ENCODE measurements at places on chromosomes 7 and 10. TPM values are rescaled to one million over a fixed set of nuclear protein-coding genes. Genes with fewer than 3 reads are reported as not detected.

GRCh38 chr10:30894221-30894620, 137.4 kb downstream of the ZNF438 start:
- no peak for DNase-seq
- H3K27ac ChIP-seq, result no peak overlapping the region
- H3K27me3 ChIP-seq, result no peaks in the 10 kb centered on the region
- no peaks in the 10 kb centered on the region for H3K4me1 ChIP-seq
- H3K36me3 ChIP-seq, result no peaks in the 10 kb centered on the region

- no peaks in the 10 kb centered on the region for H3K27me3 ChIP-seq
- no peak overlapping the region for H3K4me3 ChIP-seq
- H3K27ac ChIP-seq, result peak overlapping the region; percentile 51
- no peak for DNase-seq
- peaks cover 21% of the 10 kb centered on the region for H3K4me1 ChIP-seq
Observed at GRCh38 chr7:45685619-45686240, 111.6 kb downstream of the ADCY1 start.

GRCh38 chr7:75756991-75757676, 14.9 kb downstream of the CCL26 start:
- no peak for DNase-seq
- no peaks in the 10 kb centered on the region for H3K27me3 ChIP-seq
- H3K36me3 ChIP-seq, result no peaks in the 10 kb centered on the region
- no peak overlapping the region for H3K4me3 ChIP-seq
- H3K4me1 ChIP-seq, result peaks cover under 1% of the 10 kb centered on the region
- no peak overlapping the region for H3K27ac ChIP-seq

GRCh38 chr10:34473174-34474008, 341.7 kb downstream of the PARD3 start:
- peaks cover 11% of the 10 kb centered on the region for H3K4me1 ChIP-seq
- no peak for DNase-seq
- H3K4me3 ChIP-seq, result no peak overlapping the region

DNA sequence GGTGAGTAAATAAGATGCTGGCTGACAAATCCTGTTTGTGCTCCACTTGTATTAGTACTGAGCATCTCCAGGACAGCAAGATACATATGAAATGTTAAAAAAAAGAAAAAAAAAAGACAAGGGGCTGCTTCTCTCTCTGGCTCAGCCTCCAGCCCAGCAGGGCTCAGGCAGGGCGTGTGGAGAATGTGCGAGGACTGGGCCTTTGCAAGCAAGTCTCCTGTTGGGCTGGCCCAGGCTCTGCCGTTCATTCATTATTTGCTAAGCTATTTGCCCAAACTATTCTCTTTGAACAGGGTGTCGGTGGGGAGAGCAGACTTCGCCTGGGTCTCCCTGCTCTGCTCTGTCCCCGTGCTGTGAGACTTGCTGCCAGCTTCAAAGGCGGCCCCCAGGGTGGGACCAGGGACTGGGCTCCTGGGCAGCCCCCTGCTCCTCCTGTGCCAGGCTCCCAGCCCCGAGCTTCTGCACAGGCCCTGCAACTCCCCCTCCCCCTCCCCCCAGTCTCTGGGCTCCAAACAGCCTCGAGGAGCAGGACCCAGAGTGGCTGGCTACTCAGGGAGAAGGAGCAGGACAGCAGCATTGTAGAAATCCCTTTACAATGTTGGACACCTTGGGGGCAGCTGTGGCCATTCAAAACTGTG, 25.6 kb upstream of the MGMT start:
- no peak for DNase-seq
- H3K36me3 ChIP-seq, result no peaks in the 10 kb centered on the region
- H3K4me3 ChIP-seq, result no peak overlapping the region
- H3K27me3 ChIP-seq, result no peaks in the 10 kb centered on the region
- H3K4me1 ChIP-seq, result peaks cover 11% of the 10 kb centered on the region

GRCh38 chr7:90425376-90425775, 22.1 kb downstream of the CLDN12 start:
- H3K27me3 ChIP-seq, result no peaks in the 10 kb centered on the region
- no peak overlapping the region for H3K4me3 ChIP-seq
- no peaks in the 10 kb centered on the region for H3K36me3 ChIP-seq

GRCh38 chr10:113937756-113938155, 83.3 kb downstream of the NHLRC2 start:
- DNase-seq, result no peak
- H3K27ac ChIP-seq, result no peak overlapping the region
- no peak overlapping the region for H3K4me3 ChIP-seq
- no peaks in the 10 kb centered on the region for H3K36me3 ChIP-seq
- no peaks in the 10 kb centered on the region for H3K4me1 ChIP-seq
- no peaks in the 10 kb centered on the region for H3K27me3 ChIP-seq

- H3K27me3 ChIP-seq, result no peaks in the 10 kb centered on the region
- H3K4me3 ChIP-seq, result no peak overlapping the region
- no peaks in the 10 kb centered on the region for H3K4me1 ChIP-seq
- no peaks in the 10 kb centered on the region for H3K36me3 ChIP-seq
Observed at GRCh38 chr10:32851301-32851700, 106.7 kb downstream of the ITGB1 start.

- peak overlapping the region; percentile 19 for H3K27ac ChIP-seq
- H3K4me3 ChIP-seq, result no peak overlapping the region
- H3K27me3 ChIP-seq, result peaks cover 6% of the 10 kb centered on the region
- DNase-seq, result peak; percentile 6
- H3K36me3 ChIP-seq, result no peaks in the 10 kb centered on the region
Observed at GRCh38 chr10:129939416-129940275, 24.4 kb downstream of the EBF3 start.

DNA sequence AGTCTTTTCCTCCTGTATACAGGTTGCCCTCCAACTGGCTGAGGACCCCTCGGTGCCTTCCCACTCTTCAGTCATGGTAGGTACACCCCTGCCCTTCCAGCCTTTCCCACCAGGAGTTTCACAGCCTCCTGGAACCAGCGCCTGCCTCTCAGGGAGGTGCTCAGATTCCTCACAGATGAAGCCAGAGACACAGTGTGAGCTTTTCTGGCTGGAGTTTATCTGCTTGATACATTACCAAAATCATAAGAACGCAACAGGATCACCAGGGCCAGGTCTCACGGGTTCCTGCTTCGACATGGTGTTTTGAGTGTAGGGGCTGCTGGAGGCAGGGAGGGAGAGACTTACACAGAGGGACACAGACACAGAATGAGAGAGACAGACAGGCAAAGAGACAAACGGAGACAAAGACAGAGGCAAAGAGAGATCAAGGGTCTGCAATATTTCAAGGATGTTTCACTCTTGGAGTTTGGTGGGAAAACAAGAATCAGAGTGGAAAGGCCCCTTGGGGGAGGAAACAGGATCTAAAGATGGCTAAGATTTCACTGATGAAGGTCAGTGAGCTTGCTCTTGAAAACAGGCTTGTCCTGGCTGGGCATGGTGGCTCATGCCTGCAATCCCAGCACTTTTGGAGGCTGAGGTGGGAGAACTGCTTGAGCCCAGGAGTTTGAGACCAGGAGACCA, 6.5 kb upstream of the INMT start:
- H3K36me3 ChIP-seq, result no peaks in the 10 kb centered on the region
- no peak overlapping the region for H3K4me3 ChIP-seq
- H3K27ac ChIP-seq, result peak overlapping the region; percentile 30
- no peaks in the 10 kb centered on the region for H3K27me3 ChIP-seq

DNA sequence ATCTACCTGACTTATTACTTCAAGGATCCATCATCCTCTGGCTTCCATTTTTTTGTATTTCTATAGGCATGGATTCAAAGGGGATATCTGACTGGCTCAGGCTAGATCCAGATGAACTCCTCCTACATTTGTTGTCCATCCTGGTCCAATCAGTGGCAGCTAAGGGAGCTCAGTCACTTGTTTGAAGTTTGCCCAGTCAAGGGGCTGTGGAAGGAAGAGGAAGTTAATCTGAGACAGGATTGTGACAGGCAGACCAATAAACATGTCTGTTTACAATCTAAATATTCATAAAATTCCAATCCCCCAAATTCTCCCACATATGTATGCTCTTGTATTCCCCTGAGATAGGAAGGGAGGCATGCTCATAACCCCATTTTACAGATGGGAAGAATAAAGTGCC, 48.7 kb downstream of the CAV1 start:
- H3K36me3 ChIP-seq, result no peaks in the 10 kb centered on the region
- no peak for DNase-seq

DNA sequence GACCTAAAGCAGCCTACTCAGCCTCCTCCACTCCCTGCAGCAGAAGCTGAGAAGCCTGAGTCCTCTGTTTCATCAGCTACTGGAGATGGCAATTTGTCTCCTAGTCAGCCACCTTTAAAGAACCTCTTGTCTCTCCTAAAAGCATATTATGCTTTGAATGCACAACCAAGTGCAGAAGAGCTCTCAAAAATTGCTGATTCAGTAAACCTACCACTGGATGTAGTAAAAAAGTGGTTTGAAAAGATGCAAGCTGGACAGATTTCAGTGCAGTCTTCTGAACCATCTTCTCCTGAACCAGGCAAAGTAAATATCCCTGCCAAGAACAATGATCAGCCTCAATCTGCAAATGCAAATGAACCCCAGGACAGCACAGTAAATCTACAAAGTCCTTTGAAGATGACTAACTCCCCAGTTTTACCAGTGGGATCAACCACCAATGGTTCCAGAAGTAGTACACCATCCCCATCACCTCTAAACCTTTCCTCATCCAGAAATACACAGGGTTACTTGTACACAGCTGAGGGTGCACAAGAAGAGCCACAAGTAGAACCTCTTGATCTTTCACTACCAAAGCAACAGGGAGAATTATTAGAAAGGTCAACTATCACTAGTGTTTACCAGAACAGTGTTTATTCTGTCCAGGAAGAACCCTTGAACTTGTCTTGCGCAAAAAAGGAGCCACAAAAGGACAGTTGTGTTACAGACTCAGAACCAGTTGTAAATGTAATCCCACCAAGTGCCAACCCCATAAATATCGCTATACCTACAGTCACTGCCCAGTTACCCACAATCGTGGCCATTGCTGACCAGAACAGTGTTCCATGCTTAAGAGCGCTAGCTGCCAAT, 202.2 kb downstream of the ZEB1 start:
- peaks cover 70% of the 10 kb centered on the region for H3K36me3 ChIP-seq
- no peak overlapping the region for H3K27ac ChIP-seq
- DNase-seq, result no peak
- no peak overlapping the region for H3K4me3 ChIP-seq

DNA sequence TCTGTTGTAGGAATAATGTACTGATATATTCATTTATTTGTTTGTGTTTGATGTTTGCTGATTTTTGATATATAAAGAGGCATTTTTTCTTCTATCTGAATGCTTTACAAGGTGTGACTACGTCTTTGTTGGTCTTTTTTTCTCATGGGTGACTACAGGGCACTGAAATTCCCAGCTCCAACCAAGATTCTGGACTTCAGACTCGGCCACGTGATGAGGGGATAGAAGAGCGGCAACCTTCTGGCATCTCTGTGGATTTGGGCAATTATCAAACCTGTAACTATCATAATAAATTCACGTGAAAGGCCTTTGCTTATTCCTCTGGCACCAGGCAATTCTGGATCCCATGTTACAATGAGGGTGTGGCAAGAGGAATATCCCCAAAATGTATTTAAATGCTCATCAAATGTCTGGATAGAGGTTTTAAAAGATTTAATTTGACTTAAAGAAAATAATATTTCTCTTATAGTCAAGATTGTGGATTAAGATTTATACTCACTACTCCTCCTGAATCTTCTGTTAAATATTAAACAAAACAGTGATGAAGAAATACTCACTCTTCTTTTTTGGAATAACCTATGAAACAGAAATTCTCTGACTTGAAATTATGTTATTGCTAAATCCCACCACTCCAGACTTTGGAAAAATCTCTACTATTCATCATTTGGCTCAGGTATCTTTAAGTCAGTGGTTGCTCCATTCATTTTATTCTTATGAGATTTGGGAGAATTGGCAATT, 276.3 kb downstream of the GPR37 start:
- no peak overlapping the region for H3K27ac ChIP-seq
- no peaks in the 10 kb centered on the region for H3K27me3 ChIP-seq
- no peaks in the 10 kb centered on the region for H3K36me3 ChIP-seq
- no peaks in the 10 kb centered on the region for H3K4me1 ChIP-seq
- DNase-seq, result no peak

- H3K27me3 ChIP-seq, result no peaks in the 10 kb centered on the region
- no peaks in the 10 kb centered on the region for H3K4me1 ChIP-seq
Observed at GRCh38 chr7:47776335-47776734, 171.9 kb downstream of the PKD1L1 start.

ZNF679 gene
- total RNA-seq, result not detected

USP54 gene
- total RNA-seq, result 19.6 TPM

GCK gene
- 0.49 TPM for total RNA-seq

HMX2 gene
- total RNA-seq, result not detected

All from left ventricle myocardium inferior (tissue), 1 donor.